Frontal cortex (tissue), 4 donors: ENCODE measurements at places on chromosomes 7 and 10.

DNA sequence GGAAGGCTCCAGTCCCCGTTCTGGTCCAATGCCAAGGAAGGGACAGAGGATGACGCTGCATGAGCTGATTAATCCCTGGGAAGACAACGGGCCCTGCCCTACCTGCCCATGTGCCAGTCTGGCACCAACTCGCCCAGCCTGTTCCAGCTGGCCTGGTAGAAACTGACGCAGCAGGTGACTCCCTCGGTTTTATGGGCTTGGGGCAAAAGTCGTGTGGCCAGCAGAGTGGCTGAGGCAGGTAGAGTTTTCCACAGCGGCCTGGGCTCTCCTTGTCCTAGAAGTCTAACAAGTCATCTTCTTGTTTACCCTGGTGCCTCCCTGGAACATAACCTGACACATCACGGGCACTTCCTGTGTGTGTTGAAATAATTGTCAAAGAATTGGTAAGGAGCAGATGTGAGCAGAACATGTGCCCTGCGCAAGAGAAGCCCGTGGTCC is 20.4 kb upstream of the LMTK2 start:
- DNase-seq = no peak

- no peak for DNase-seq
Measured at GRCh38 chr7:20607216-20607615, 8.3 kb upstream of the ABCB5 start.

- no peak for DNase-seq
Measured at GRCh38 chr7:121167971-121168370, 160.8 kb upstream of the WNT16 start.

- no peak for DNase-seq
Measured at GRCh38 chr7:140213684-140214074, 36.9 kb upstream of the KDM7A start.
